ENCODE measurements at places on chromosomes 11 and 22.

GRCh38 chr11:133896642-133897330 lies 51.5 kb upstream of the SPATA19 start:
- no peak for DNase-seq

- DNase-seq: no peak
These were observed 20.6 kb downstream of the NECTIN1 start for GRCh38 chr11:119708384-119708783.

DNA sequence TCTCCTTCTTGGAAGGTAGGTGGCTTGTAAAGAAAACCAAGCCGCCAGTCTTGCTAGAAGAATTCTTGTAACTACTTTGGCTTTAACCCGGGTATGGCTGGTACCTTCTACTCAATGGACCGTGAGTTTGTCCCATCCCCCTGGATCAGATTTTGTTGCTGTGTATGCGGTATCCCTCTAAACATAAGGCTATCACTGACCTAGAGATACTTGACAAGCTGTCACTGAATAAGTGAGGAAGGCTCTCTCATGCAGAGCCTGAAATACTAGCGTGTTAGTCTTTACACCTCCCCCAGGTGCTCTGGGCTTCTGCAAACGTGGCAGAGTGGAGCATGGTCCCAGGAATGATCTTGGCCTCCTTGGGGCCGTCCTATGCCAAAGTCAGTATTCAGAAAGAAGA lies 34.5 kb downstream of the GLB1L2 start:
- no peak for DNase-seq

DNA sequence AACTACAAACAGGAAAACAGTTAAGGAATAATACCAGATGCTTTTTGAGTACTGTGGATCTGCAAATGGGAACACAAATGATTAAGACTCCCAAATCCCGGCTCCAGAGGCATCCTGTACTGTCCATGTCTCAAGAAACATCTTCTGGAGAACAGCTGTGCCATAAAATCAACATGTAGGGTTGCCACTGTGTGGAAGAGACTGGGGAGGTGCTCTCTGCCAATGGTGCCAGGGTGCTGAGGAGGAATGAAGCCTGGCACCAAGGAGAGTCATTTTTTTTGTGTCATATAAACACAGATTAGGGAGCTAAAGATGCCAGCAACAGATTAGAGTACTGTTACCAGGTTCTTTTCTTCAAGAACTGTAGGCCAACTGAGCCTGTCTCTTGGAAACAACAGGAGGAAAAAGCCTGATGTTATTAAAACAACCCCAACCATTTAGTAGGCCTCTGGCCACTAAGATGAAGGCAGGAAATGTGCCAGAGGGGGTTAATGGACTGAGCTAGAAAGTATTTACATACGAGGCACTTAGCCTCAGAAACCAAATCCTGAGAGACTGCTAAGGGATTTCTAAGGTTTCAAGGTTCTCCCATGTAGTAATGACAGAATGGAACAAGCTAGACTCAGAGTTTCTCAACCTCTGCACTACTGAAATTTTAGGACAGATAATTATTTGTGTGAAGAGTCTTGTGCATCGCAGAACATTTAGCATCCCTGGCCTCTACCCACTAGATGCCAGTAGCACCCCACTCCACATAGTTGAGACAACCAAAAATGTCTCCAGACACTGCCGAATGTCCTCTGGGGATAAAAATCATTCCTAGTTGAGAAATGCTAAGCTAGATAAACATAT lies 54.6 kb upstream of the CHRM4 start:
- DNase-seq: no peak

GRCh38 chr11:125180413-125181305 lies 16.1 kb downstream of the PKNOX2 start:
- DNase-seq: no peak

DNA sequence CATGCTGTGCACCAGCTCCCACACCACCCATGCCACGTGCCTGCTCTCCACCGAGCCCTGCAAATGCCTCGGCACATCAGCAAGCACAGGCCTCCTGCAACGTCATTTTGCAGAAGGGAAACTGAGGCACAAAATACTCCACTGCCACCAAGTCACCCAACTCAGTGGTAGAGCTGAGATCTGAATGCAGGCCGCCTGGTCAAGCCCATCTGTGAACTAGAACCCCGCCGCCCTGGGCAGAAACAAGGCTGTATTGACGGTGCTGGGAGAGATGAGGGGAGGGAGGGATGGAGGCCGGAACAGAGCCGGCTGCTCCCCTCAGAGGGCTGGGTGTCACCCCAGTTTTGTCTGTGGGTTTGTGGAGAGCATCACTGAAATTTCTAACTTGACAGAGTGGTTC lies 81.4 kb downstream of the CDKN1C start:
- DNase-seq: no peak

DNA sequence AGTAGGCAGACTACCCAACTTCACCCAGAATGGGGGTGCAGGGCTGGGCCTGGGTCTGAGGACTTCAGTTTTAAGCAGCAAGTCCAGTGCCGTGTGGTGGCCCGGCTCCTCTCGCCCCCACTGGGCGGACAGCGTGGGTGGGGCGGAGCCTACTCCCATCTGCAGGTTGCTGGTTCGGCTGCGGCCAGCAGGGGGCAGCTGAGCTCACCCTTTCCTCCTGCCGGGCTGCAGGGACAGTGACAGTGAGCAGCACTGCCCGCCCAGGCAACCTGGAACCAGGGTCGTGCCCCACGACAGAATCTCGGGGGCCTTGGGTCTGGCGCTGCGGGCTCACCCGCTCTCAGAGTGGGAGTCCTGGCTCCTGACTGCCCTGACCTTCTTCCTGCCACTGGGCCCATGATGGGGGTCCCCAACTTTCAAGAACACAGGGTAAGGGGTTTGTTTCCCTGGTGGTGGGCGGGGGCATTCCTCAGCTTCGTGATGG lies 6.2 kb upstream of the NEAT1 start:
- DNase-seq: peak; percentile 89

- DNase-seq: no peak
These were observed 75.2 kb upstream of the PRDM11 start for GRCh38 chr11:45071232-45071631.

DNA sequence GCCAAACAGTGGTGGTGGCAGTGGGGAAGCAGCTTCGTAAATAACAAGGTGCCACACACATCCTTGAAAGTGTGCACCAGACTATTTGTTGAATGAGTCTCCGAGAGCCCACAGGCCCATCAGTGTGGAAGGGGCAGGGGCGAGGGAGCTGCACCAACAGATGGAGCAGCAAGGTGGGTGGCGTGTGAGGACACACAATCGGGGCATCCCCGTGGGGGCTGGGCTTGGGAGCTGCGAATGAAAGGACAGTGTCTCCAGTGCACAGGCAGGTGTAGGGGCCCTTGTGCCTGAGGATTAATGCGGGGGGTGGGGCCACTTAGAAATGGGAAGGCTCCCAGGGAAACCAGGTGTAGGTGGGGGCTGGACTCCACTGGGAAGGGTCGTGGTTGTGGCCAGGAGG lies 2.8 kb downstream of the NRXN2 start:
- no peak for DNase-seq

GRCh38 chr11:119538753-119539152 lies 115.8 kb upstream of the THY1 start:
- no peak for DNase-seq

- DNase-seq: no peak
These were observed 4.8 kb downstream of the GRAMD1B start for GRCh38 chr11:123434911-123435310.

DNA sequence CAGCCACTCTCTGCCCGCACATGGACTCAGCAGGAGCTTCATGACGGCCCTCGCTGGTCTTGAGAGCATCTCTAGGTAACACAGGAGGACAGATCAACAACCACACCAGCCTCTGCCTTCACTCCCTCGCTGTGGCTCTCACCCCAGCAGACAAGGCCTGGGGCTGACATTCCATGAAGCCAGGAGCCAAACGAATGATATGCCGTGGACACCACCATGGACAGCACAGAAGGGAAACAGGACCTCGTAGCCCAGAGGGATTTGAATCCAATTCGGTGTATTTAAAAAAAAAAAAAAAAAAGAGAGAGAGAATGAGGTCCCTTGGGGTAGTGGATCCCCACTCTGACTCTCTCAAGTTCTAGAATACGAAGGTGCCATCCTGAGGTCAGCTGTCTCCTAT lies 385.5 kb downstream of the SHANK2 start:
- DNase-seq: no peak

DNA sequence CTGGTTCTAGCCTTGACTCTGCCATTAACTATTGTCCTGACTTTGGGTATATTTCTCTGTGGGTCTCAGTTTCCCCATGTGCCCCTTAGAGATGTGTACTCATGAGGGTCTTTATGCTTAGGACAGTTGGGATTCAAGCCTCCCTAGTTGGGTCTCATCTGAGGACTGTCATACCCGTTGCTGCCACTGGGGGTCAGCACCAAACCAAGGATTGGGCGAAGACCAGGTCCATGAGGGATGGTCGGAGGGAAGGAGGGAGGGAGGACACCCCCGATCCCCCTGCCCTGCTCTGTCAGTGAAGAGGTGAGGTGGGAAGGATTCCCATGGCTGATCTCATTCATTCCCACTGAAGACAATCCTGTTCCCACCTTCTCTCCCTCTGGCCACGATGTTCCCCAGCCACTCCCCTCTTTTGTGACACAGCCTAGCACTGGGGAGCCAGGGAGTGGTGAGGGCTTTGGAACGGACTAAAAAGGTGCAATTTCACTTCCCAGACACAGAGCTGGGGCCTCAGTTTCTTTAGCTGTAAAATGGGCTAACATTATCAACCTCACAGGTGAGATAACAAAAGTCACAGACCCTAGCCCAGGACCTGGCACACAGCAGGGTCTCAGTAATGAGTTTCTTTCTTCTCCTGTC lies 12.4 kb upstream of the KLHL35 start:
- DNase-seq: peak; percentile 22

- peak; percentile 11 for DNase-seq
These were observed 56.1 kb downstream of the PIWIL4 start for GRCh38 chr11:94623120-94623735.

DNA sequence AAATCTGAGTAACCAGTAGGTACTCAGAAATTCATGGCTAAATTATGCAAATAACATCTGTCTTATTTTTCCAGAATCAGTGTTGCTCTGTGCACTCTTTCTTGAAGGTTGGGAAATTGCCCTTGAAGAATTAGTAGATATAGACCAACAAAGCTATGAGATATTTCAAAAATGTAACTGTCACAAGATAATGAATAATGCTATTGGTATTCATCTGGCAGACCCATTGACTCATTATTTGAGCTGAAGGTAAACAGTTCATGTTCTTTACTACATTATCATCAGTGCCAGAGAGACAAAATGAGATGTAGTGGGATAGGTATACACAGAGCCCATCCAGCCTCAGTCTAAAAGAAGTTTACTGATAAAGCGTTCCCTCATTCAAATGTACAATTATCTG lies 274.7 kb downstream of the CASP12 start:
- DNase-seq: no peak

GRCh38 chr11:38819981-38820380 lies 2221.9 kb upstream of the RAG2 start:
- DNase-seq: no peak

GRCh38 chr11:130358398-130358797 lies 43.7 kb upstream of the ZBTB44 start:
- DNase-seq: no peak

DNA sequence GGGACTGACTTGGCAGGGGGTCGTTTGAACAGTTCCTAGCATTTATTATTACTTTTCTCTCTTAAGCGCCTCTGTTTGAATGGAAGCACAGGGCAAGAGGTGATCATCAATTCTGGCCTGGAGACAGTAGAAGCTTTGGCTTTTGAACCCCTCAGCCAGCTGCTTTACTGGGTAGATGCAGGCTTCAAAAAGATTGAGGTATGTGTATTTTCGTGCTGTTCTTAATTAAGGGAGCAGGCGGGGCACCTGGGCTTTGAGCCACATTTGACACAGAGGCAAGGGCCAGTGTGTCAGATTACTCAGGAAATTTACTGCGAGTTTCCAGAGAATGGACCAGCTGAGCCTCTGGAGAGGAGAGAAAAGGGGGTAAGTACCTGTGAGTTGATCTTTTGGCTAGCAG lies 102.4 kb upstream of the SORL1-AS1 start:
- DNase-seq: no peak

- DNase-seq: no peak
These were observed 340.4 kb upstream of the NCAM1 start for GRCh38 chr11:112620621-112621394.

GRCh38 chr11:43393765-43394355 lies 35.1 kb downstream of the TTC17 start:
- DNase-seq: no peak

DNA sequence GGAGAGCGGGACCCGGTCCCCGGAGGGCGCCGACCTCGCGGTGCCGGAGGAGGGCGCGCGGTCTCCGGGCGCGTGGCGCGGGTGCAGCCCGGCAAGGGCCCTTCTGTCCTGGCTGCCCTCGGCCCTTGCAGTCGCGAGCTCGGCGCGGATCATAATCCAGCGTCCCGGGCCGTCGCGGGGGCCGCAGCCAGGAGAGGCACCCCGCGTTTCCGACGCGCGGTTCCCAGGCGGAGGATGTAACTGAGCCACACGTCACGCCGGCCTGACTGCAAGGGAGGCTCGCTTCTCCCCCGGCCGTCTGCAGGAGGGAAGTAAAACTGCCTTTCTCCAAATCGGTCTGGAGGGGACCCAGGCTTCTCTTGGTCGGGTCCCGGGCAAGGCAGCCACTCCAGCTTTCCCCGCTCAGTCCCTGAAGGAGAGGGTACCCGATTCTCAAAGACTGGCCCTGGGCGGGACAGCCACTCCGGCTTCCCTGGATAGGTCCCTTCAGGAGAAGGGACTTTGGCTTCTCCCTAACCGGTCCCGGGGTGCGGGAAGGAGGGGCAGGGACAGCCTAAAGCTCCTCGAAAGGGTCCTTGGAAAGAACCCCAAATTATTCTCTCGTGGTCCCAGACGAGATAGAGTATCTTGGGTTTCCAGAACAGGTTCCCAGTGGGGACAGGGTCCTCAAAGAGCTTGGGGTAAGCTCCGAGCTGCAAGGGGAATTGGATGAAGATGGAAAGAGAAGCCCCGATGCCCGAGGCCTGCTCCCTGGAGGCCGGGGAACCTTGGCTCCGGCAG lies 836 bp downstream of the SPON1 start:
- no peak for DNase-seq

GRCh38 chr11:19656140-19656541 lies 56.5 kb upstream of the NAV2 start:
- DNase-seq: no peak

DNA sequence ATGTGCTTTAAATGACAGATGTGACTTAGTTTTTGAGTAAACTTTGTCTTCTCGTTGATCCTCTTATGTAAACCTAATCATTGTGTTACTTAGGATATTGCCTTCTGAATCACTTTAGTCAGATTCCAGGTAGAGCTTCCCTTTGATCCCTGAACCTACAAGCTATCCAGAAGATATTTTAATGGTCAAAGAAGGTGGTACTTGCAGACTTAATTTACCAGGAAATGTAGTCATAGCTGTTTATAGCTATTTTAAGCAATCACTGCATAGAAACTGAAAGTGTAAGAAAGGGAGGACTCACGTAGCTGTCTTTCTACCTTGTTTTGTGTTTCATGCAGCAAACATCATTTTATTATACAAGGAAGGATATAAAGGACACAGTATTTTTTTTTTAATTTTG lies 189.5 kb downstream of the DDX10 start:
- DNase-seq: no peak

- DNase-seq: no peak
These were observed 83.9 kb upstream of the SNX19 start for GRCh38 chr11:130999992-131000770.
